ENCODE measurements at places on chromosomes 4 and X.
A peak's percentile ranks its signal among the peaks of the same experiment; 100 is the strongest.

- no peak for DNase-seq
These were observed 854.2 kb downstream of the CENPC start for GRCh38 chr4:66691101-66691500.

DNA sequence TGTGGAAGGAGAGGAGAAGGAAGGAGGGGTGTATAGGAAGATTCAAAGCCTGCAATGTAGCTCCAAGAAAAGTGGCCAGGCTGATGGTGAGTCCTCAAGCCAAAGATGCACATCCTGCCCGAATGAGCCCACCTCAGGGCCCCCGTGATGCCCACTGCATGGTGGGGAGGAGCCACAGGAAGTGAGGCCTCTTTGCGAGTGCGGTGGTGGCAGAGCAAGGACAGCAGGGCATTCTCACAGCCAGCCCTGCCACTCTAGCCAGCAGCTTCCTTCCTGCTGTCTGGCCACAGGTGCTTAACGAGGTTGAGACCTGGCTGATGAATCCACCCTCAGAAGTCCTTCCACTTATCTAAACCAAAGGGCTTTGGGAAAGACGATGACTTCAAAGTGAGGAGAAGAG, 55.8 kb downstream of the BCOR start:
- no peak for DNase-seq

DNA sequence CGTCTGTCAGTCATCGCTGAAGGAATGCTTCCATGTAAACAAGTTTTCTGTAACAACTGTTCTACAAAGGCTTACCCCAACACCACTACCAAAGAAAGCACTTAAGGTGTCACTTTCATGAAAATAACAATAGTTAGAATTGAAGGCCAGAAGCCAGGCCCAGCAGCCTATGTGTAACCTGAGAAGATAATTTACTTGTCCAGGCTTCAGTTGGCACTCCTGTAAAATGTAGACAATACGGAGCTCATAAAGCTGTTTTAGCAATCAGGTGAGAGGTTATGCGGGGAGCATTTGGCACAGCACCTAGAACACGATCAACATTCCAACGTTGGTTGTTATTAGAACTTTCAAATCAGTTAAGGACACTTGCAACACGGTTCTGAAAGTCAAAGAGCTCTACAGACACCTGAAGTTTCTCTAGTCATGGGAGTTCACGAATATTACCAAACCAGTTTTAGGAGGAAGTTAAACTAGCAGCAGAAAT, 15.7 kb downstream of the ADGRA3 start:
- DNase-seq, result no peak

GRCh38 chr4:74456849-74457395, 12.0 kb downstream of the AREG start:
- no peak for DNase-seq

DNA sequence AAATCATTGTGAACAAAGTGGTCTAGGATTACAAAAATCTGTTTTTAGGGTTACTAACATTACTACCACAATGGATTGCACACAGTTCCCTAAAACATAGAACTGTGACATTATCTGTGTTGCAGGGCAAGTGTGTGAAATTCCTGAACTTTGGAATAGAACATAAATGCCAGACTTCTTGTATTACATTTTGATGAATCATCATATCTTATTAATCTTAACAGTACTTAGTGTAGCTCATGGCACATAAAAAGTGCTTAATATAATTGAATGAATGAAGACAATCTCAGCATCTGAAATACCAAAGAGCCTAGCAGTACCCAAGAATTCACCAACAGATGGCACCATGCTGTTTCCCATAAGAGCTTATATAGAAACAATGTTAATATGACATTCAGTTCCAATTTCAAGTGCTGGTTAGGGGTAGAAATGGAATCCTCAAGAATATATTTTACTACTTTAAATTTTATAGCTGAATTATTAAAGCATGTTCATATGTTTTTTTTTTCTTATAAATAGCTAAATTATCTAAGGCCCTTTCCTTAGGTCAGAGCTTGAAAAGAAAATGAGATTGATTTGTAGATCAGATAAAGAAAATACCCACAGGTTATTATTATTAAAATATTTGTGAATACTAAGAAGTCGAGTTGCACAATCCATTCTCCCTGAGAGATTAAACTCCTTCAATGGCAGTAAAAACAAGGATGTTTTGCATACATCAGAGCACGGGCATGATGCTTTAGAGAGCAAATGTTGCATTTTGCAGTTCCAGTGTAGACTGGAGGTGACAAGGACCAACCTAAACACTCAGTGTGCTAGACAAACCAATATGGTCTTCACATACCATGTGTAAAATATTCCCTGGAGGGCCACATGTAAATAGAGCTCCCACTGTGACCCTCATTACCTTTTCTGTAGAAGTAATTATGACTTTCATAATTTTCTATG, 25.7 kb upstream of the SHISA3 start:
- DNase-seq, result no peak

DNA sequence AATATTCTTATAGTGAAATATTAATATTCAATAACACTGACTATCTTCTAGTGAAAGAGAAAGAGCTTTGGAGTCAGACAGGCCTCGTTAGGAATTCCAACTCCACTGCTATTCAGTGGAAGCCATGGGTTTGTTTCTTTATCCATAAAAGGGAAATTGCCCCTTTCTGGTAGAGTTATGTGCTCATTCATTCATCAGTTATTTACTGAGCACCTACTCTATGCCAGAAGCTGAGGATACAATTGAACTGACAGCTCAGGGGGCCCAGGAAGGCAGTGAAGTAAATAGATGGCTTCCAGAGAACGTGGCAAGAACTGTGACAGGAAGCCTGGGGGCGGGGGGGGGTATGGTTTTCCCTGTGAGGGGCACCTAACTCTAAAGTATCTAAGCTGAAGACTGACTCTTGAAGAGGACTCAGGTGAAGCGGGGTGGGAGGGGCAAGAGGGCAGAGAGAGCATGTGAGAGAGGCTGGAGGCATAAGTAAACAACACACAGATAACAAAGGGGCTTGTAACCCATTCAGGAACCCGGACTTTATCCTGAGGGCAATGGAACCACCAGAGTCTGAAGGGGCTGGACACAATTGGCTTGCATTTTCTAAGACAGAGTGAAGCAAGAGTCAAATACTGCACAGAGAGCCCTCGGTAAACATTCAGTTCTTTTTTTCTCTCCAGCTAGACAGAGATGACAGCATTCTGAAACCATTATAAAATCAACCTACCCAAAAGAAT, 20.3 kb downstream of the ANXA5 start:
- no peak for DNase-seq

- peak; percentile 61 for DNase-seq
These were observed at the start of gene TCEAL3 for GRCh38 chrX:103607364-103608305. TSS of gene TCEAL3 (plus strand) at chrX:103607963. CDS start at chrX:103609065, 1,102 bp downstream.

GRCh38 chr4:6366581-6366980, 96.9 kb downstream of the WFS1 start:
- no peak for DNase-seq

- no peak for DNase-seq
These were observed 1008.2 kb downstream of the NLGN4X start for GRCh38 chrX:5220421-5220820.

- no peak for DNase-seq
These were observed 343.1 kb downstream of the MID1IP1 start for GRCh38 chrX:39144323-39144722.

DNA sequence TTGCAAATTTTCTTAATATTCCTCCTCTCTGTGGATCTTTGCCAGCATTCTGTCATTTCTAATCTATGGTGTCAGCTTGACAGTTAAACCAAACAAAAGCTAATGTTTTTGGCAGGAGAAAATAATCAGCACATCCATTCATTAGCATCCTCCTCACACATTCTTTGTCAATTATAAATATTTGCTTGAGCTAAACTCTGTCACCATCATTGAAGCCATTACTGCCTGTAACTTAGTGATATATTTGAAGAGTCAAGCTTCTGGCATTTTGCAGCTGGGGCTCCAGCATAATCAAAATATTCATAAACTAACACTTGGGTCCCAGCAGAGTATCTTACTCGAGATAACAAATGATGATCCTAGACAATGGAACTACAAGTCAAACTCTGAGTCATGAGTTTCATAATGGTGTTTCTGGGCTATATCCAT, 126.1 kb downstream of the EIF4E start:
- DNase-seq, result no peak

- no peak for DNase-seq
These were observed 1.8 kb downstream of the USP46 start for GRCh38 chr4:52657292-52657617.

- no peak for DNase-seq
These were observed 217.6 kb upstream of the TTC29 start for GRCh38 chr4:147163311-147163710.

GRCh38 chr4:171891038-171891437, 77.8 kb downstream of the GALNTL6 start:
- no peak for DNase-seq

DNA sequence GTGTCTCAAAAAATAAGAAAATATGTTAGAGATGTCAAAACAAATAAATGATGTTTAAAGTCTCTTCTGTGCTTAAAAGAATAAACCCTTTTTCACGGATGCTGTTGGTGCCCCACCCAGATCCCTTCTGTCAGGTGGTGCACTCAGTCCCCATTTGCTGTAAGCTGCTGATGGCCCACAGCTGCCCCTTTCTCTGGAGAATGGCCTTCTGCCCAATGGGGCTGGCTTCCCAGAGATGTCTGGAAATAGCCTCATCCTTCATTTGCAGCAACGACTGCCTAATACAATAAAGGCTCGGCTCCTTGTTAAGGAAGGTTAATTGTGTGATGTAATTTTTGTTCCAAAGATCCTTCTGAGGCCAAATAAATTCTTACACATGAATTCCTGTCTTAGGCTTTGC, 31.8 kb downstream of the ETNPPL start:
- DNase-seq, result no peak

DNA sequence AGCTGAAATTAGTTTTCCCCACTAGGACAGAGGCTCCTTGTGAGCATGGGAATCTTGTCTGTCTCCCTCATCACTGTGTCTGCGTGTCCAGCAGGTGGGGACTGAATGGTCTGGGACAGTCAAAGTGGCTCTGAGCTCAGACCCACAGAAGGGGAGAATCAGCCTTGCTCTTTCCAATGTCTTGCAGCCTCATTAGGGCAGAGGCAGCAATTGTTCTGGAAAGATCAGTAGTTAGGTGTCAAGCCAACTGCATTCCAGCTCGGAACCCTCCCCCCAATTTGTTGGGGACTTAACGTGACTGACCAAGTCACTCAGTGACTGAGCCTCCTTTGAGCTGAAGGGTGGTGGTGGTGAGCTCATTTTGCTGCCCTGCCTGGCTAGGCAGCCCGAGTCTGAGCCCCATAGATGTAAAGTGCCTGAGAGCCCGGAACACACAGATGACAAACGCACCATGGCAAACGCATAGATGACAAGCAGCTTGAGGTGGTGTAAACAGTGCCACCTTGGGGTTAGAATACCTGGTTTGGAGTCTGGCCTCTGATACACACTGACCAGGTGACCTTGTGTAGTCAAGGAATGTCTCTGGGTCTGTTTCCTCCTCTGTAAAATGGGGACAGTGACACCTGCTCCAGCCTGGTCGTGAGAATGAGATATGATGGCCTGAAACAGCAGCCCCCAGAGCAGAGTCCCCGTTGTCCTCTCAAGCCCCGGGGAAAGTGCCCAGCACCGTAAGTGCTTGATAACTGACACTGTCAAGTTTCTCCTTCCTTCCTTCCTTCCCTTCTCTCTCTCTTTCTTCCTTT, 2.7 kb upstream of the SORCS2 start:
- DNase-seq, result no peak

DNA sequence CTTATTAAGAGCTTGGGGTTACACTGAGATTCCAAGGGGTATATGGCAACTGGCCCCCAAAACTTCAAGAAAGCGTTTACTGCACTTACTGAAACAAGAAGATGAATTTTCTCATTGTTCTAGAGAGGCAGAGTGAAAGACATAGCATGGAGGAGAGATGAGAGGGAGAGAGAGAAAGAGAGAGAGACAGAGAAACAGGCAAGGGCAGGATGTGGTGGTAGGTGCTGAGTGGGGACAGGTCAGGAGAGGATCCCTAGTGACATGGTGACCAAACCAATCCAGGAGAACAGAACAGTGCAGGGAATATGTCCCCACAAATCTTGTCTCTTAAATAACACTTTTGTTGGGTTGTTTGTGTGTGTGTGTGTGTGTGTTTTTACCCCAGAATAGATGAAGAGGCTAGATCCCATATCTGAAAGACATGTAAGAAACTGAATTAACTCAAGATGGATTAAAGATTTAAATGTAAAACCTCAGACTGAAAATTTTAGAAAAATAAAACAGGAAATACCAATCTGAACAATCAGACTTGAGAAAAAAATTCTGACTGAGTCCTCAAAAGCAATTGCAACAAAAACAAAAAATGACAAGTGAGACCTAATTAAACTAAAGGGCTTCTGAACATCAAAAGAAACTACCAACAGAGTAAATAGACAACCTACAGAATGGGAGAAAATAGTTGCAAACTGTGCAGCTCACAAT, 202.2 kb downstream of the QDPR start:
- DNase-seq, result no peak

GRCh38 chr4:81599742-81600380, 128.2 kb upstream of the RASGEF1B start:
- DNase-seq, result no peak

DNA sequence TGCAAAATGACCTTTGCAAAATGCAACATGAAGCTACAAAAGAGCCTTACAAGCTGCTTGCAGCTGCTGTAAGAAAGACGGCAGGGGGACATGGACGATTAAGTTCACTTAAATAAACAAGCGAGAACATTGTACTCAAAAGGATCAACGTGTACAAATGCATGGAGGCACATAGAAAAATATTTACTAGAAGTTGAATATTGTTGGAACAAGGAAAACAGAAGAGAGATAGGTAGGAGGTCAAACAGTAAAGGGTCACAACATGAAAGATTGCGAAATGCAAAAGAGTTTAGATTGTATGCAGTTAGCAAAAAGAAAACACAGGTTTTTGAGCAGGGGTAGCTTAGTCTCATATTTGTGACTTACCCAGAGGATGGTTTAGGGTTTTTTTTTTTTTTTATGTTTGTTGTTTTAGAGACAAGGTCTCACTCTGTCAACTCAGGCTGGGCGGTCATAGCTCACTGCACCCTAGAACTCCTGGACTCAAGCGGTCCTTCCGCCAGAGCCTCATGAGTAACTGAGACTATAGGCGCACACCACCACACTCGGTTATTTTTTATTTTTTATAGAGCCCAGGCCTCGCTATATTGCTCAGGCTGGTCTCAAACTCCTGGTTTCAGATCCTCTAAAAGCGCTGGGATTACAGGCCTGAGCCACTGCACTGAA, 1.4 kb upstream of the PHF8 start:
- DNase-seq, result no peak

- no peak for DNase-seq
These were observed at the start of gene CFP for GRCh38 chrX:47629419-47630200. TSS of gene CFP (minus strand) at chrX:47629930. CDS start at chrX:47629844, 86 bp downstream.

GRCh38 chrX:118554511-118554910, 58.9 kb downstream of the DOCK11 start:
- no peak for DNase-seq

GRCh38 chr4:72451349-72451748, 117.7 kb downstream of the ADAMTS3 start:
- no peak for DNase-seq

- DNase-seq, result no peak
These were observed 77.5 kb downstream of the HHIP start for GRCh38 chr4:144723471-144723870.
